ENCODE measurements at places on chromosomes 7 and 10.

DNA sequence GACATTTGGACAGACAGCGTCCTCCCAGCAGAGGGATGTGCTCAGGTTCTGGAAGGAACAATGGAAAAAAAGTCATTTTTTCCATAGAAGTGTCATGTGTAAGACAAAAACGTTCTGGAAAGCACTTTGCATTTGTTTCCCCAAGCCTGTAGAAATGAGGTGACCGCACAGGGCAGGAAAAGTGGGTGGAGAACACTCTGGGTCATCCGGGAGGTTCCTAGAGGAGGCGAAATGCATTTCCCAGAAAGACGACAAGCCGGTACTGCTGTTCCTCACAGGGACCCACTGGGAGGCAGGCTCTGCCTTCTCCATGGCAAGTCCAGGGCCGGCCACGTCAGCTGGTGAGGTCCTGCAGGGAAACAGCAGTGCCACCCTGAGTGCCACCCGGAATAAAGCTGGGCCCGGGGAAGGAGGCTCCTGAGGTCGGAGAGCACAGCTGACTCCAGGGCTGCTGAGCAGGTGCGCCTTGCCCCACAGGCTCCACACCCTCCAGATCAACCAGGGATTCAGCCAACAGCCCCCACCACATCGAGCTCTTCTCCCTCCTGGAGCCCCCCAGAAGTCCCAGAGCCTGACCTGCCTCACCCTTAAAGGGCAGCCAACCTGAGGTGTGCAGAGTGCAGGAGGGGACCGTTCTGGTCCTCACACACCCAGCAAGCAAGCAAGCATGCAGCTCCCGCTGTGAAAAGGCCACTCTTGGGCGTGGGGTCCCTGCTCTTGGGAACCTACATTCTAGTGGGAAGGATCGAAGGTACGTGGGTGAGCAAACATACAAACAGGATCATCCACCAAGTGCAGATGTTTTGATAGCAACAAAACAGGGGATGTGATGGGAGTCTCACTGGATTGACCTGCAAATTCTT is 28.8 kb upstream of the INPP5A start:
- no peak for DNase-seq

DNA sequence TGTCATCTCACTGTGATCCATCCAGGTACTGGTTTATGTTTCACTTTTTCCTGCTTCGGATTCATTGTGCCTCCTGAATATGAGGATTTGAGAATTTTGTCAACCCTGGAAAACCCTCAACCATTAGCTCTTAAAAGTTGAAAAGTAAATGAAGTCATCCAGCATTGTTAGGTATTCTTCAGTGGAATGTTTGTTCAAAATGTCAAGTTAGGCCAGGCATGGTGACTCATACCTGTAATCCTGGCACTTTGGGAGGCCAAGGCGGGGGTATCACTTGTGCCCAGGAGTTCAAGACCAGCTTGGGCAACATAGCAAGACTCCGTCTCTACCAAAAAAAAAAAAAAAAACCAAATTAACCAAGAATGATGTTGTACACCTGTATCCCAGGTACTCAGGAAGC is 222.1 kb downstream of the NSUN6 start:
- DNase-seq = no peak

GRCh38 chr10:30786906-30787305 is 157.4 kb upstream of the LYZL2 start:
- no peak for DNase-seq

- no peak for DNase-seq
Observed at GRCh38 chr10:34713875-34714274, 101.2 kb downstream of the PARD3 start.

DNA sequence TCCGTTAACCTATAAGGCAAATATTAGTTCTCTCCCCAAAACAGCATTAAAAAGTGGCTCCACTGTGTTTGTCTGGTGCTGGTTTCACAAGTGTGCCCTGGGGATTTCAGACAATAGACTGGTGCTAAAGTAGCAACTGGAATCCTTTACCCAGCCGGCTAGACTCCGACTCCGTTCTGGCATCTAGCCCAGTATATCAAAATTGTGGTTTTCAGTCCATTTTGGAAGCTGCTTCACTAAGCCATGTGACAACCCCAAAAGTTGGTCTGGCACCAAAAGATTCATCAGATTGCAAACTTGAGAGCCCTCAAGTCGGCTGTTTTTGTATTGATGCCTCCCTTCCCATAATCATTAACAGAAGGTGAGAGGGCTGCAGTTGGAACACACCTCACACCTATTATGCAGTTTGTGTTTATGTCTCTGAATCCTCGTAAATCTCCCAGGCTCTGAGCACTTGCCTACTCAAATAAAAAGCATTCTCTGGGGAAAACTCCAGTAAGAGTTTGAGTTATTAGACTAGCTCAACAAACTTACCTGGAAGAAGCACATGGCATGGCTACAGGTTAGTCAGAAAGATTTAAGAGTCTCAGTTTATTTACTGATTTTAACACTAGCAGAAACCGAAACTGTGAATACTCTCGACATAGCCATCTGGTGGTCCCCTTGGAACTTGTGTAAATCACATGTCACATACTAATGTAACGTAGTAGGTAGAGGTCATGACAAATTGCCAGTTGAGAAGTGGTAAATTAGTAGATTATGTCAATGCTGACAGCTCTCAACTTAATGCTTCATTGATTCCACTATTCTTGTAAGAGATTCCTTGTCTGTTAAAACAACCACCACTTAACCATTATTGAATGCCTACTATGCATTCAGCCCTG is 14.8 kb upstream of the WNT16 start:
- no peak for DNase-seq

DNA sequence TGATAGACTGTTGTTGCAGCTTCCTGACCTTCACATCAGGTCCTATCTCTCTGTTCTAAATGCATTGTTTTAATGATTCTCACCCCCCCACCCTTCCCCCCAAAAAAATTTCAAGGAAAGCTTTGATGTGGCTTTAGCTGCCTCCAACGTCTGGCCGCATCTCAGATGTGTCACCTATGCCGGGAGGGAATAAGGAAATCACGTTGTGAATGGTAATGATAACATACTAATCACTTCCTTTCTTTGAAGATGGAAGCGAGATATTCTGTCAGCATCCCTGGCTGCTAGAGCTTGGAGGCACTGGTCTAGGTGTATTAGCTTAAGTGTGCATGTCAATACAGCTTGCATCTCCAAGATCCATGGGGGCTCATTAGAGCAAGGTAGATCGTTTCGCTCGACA is 89.6 kb downstream of the VTI1A start:
- DNase-seq = no peak

- DNase-seq = no peak
Observed at GRCh38 chr7:82375713-82376112, 67.9 kb downstream of the CACNA2D1 start.

DNA sequence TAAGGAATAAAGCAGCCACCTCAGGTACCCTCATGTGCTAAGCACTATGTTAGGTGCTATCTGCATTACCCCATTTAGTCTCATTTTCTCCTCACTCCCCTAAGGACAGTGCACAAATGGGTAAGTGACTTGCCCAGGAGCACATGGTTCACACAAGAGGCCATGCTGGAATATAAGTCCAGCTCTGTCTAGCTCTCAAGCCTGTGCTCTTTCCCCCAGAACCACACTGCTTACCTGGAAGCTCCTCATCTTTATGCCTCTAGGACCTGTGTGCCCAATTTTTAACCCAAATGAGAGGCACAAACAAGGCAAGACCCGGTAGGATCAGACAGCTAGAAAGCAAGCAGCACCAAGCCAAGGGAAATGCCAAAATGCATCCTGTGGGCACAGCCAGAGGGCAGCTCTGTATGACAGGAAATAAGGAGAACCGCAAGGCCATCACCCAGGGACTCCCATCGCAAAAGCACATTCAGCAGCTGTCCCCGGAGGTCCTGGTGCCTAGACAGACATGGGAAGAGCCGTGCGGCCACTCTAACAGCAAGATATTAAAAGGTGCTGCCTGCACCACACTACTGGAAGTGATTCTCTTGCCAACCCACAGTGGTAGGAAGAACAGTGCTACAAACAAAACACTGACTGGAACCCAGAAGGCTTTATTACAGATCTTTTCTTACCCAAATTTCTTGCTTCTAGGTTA is 88.1 kb downstream of the GSAP start:
- DNase-seq = no peak

DNA sequence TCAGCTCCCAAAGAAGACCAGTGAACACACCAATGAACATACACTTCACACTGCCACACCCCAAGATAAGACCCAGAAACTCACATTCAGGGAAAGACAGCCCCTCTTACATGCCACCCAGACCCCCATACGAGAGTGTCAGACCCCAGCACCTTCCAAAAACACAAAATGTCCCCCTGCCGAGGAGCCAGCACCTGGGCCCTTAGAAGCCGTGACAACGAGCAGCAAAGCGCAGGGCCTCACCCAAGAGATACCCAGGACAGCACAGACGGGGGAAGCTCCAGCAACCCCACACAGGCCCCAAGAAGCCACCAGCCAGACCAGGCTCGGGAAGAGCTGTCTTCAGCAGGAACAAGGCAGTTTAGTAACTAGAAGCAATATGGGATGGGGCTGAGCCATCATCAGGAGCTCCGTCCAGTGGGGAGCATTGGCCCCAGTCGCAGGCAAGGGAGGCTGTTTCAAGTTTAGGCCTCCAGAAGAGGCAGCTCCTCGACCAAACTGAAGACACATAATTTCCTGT is 243.6 kb downstream of the PTPRN2 start:
- no peak for DNase-seq

DNA sequence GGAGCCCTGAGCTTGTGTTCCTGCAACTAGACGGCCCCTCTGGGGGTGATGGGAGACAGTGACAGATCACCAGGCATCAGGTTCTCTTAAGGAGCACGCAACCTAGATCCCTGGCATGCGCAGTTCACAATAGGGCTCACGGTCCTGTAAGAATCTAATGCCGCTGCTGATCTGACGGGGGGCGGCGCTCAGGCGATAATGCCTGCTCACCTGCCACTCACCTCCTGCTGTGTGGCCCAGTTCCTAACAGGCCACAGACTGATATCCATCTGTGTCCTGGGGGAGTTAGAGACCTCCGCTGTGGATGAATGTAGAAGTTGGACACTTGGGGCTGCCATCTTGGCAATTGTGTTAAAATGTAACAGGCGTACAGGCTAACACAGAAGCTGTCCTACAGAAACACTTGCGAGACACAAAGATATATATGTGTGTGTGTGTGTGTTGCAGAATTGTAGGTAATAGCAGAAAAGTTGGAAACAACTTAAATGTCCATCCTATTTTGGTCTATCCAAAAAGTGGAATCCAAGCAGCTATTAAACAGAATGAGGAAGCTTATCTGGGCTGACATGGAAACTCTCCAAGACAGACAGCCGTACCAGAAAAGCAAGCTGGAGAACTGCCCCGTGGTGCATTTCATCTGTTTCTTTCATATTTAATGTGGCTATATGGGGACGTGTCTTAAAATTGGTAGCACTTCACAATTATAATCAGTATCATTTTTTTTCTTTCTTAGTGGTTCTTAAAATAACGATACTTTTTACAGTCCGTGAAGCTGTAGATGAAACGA is 82.8 kb downstream of the MKI67 start:
- no peak for DNase-seq

DNA sequence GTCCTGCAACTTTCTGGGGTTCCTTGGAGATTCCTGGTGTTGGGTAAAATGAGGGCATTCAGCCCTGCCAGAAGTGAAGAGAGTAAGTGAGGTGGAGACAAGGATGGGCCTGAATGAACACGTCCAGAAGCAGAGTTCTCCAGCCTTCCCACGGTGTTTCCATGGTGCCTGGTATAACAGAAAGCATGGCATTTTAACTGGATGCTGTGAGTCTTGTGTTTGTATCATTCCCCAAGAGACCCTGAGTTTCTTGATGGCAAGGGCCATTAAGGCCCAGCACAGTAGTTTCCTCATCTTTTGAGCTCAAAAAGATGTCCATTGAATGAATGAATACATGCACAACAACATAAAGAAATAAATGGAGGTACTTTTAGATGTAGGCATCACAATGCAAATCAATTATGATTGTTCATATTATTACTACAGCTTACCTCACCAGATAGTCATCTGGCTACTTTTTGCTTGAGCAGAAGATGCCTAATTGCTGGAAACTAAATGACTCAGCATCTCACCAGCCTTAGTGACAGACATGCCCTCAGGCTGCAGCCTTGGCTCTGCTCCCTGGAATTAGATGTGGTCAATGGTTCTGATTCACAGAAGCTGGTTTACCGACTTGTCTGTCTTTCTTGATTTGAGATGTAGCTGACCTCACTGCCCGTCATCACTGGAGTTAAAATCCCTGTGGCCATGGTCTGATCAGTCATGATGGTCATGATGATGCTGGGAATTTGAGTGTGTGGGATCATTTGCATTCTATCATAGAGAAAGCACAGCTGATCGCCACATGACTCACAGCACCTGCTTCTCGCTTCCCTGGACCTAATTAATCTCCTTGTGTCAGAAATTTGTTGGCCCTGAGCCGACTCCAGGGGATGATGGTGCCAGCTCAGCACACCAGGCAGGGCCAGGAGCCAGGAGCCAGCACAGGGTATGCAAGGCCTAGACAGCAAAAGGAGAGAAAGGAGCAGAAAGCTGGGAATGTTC is 83.9 kb downstream of the CXCL12 start:
- peak; percentile 45 for DNase-seq

DNA sequence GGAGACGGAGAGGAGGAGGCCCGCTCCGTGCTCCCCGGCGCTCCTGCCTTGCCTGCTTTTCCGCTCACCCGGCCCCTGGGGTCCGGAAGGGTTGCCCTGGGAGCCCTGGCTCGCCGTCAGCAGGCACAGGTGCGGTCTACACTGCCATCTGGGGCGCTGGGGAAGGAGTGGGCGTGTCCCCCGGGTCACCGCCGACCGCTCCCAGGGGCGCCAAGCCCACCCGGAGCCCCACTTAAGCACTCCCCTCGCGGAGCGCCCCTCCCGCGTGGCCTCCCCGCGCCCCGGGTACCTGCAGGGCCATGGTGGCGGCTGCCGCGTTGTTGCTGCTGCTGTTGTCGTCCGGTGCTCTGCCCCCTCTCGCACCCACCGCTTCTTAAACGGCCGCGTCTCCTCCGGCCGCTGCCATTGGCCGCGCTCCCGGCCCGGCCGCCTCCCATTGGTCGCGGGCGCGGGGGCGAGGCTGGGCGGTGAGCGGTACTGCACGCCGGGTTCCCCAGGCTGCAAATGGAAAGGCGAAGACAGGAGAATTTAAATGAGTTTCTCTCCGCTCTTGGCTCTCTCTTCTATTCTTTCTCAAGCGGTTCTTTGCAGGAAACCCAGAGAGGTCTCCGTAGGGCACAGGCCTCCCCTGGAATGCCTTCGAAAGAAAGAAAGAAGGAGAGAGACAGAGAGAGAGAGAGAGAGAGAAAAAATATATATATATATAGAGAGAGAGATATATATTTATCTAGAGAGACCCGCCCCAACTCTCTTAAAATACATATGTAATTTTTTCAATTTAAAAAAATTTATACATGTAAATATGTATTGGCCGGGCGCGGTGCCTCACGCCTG is at the start of gene ACBD7:
ACBD7 (minus strand) TSS at position 349 of the 834 bp plus-strand sequence; CDS start at position 301, 48 bp downstream.
- peak; percentile 82 for DNase-seq

Measured in head of caudate nucleus (tissue), 42 donors.